NCI-H82 (cell line): ENCODE measurements at places on chromosomes 16 and 17.

DNA sequence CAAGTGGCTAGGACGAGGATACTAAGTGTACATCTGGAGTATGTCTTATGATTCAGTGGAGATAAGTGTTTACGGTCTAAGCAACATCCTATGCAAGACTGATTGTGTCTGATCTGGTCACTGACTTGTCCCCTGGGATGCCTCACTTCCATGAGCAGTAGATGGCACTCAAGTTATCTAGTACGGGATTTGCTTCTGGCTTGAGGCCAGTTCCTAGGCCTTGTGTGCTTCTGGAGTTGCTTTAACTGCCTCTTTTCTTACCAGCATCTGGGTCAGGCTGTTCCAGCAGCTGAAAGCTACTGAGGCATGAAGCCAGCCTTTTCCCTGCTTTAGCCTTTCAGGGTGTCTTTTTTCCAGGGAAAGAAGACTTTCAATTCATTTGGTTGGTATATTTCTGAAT, 23.0 kb downstream of the SUPT6H start:
- DNase-seq, result peak; percentile 85

DNA sequence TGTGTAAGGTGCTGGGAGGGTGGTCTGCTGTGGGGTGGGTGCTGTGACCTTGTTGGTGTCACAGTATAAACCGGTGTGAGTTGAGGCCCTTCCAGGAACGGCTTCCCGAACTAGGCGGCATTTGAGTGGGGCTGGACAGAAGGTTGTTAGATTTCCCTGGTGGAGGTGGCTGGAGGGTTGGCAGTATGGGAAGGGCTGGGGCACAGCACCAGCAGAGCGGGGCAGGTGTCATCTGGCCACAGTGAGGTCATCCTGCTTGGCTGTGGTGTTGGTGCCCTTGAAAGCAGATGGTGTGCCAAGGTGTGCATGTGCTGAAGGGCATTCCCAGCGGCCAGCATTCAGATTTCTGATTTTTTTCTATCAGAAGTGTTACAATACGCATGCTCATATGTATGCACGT, 28.1 kb downstream of the BANP start:
- no peak for DNase-seq

DNA sequence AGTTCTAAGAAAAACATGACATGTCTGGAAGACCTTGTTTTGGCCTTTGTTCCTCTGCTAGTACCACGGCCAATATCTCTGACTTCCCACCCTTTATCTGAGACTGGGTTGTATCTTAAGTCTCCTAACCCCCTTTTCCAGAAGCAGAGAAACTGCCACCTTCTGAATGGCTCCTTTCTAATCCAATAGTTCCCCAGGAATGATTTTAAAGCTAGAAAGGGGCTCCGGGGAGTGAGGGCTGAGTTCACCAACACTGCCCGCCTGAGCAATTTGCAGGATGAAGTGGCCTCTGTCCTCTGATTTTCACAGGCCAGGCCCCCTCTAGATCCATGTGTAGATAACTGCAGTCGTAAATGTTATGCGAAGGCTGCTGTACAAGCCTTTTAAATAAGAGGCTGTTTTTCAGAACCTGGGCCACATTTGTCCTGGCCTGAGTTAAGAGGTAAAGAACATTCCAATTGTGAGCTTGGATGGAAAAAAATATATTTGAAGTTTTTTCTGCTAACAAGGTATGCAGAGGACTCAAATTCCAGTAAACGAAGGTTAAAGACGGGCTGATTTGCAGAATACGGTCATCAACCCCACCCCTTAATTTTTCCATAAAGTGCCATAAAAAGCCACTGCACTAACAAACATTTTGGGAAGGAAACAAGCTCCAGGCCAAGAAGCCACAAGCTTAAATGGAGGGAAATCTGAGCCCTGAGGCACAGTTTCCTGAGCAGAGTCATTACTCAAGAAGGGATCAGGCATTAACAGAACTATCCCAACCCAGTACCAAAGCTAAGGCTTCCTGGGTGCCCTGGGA, 117.0 kb upstream of the MAF start:
- no peak for DNase-seq

- no peak for DNase-seq
Observed at GRCh38 chr16:59909262-59909661, 1175.1 kb upstream of the GOT2 start.

DNA sequence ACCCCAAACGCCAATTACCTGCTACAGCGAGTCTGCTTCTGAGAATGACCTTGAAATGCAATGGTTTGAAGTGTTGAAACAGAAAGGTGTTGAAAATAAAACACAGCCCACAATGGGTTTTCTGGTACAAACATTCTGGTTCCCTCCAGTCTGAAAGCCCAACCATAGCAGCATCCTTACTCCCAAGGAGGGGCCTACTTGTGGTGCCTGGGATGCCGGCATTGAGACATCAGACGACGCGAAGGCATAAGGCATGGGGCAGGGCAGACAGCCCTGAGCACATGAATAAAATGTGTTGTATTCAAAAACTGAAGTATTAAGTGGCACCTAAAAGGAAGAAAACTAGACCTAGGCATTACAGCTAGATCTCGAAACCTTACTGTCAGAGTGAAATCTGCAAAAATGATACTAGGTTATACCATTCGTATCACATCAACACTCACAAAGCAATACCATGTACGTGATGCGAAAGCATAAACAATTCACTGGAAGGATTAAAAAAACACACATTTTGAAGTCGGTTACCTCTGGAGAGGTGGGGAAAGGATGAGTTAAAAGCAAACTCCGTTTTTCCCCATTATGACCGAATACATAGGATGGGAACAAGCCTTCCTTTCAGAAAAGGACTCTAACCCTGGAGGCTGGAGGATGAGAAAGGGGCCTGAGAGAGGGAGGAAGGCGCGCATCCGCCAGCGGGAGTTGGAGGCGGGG, 702 bp downstream of the NUDT21 start:
- DNase-seq, result peak; percentile 9

DNA sequence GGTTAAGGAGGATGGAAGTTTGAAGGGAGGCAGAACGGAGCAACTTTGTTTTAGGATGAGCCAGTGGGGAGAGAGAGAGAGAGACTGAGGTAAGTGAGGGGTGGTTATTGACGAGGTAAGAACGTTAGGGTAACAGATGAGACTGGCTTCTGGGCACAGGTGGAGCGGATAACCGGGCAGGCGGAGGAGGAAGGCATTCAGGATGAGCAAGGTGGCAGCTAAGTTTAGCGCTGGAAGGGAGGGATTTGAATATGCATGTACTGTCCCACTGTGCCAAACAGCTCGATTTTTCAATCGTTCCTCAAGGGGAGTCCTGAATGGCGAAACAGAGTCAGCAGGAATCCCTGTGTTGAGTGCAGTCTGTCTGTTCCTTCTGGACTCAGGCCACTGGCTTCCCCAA, 35.8 kb downstream of the CACNG3 start:
- DNase-seq, result no peak
